ENCODE measurements at places on chromosomes 3 and 15. TPM values are rescaled to one million over a fixed set of nuclear protein-coding genes. Genes with fewer than 3 reads are reported as not detected.

GRCh38 chr3:196969134-196969659 lies 564 bp upstream of the PIGZ start:
- peak; percentile 22 for DNase-seq

- DNase-seq = no peak
Measured at GRCh38 chr3:60630953-60631352, 620.3 kb downstream of the FHIT start.

DNA sequence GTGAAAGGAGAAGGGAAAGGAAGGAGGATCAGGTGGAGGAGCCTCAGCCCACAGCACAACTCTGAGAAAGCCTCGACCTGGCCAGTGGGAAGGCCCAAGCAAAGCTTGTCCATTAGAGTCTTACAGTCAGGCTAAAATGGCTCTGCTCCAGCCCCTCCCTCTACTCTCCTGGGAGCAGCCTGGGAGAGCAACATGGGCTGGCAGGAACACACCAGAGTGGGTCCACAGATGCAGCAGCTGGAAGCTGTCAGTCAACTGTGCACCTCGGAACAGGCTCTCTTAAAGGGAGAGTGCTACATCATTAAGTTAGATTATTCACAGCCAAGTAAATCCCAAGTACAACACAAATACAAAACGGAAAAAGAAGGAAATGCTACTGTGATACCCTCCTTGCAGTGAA lies 98.0 kb upstream of the LIMD1 start:
- no peak for DNase-seq

DNA sequence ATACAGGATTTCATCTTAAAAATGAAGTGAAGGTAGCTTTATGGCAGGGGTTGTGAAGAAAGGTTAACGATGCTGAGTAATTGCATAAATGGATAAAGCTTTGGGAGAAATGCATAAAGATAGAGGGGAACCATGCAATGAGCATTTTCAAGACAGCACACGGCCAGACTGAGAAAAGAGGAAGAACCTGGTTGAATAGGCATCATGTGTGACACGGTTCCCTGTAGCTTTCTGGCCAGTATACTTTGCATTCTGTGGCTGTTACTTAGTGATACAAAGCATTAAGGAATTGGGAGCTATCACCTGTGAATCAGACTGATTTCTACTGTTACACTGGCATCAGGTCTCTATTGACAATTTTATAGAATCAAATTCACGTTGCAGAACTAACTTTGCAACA lies 33.3 kb downstream of the NR2C2 start:
- no peak for DNase-seq

GRCh38 chr3:128430301-128430700 lies 36.4 kb downstream of the DNAJB8 start:
- DNase-seq = no peak

DNA sequence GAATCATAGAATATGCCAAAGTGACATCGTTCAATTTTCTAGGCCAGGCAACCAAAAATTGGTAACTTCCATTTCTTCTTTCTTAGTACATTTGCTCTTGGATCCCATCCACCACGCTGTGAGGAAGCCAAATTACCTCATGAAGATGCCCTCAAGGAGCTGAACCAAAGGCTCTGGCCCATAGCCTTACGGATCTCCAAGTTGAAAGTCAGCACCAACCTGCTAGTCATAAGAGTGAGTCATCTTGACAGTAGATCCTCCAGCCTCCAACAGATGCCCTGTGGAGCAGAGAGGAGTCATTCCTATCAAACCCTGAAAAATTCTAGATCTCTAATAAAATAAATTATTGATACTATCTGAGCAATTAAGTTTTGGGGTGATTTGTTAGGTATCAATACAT lies 322.5 kb upstream of the COL8A1 start:
- no peak for DNase-seq

RBPMS2 gene
- not detected for total RNA-seq

SUSD5 gene
- total RNA-seq = not detected

CHRFAM7A gene
- 0.90 TPM for total RNA-seq

DZIP1L gene
- not detected for total RNA-seq

GPR156 gene
- total RNA-seq = 0.10 TPM

ACP3 gene
- not detected for total RNA-seq

CCR9 gene
- not detected for total RNA-seq
